ENCODE measurements at places on chromosomes 7 and 10.

- no peak for DNase-seq
Observed at GRCh38 chr7:23469961-23470250, 385 bp downstream of the IGF2BP3 start.

- no peak for DNase-seq
Observed at GRCh38 chr7:69643708-69644445, 45.6 kb downstream of the AUTS2 start.

DNA sequence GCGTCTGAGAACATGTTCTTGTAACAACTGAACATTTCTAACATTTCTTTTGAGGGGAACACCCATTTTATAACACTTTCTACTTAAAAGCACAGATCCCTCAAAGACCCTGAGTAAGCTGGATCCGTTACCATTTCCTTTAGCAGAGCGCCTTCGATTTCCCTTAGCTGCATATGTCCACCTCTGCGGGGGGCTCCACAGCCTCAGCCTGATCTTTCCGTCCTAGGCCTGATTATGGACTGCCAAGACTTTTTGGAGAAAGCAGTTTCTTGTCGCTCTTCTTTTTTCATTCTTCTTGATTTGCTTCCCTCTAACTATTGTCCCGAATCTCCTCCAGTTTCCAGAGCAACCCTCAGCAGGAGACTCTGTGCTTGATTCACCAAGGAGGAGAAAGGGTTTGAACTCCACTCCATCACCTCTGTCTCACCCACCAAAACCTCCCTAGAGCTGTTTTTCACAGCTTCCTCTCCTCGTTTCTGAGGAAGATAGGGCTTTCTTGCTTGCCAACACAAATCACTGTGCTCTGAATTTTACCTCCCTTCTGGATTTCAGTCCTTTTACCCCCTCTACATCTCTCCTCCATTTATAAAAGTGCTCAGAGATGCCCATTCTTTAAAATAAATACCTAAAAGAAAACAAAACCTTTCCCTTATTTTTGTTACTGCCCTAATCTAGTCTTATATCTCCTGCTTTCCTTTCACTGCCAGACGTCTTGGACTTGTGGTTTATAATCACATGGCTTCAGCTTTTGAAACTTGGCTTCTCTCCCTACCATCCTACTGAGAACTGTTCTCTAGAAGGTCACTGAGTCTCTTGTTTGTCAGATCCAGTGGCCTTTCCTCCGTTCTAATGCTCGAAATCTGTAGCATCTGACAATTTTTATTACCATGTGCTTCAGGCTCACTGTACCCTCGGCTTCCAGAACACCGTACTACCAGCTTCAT lies 30.5 kb upstream of the ZRANB1 start:
- no peak for DNase-seq

DNA sequence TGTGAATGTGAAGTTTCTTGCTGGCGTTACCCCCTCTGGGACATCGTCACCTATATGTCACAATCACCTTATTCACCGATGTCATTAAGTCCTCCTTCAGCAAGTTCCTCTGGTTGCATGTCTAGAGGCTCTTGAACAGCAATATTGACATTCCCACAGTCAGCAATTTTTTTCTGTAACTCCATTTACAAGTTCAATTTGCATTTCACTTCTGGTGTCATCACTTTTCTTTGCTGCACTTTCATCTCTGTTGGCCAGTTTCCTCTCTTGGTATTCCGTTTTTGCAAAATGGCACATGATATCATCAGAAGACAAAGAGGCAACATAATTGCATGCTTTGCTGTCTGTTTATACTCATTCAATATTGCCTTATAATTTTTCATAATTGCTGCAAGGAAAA lies 69.8 kb downstream of the SRI start:
- no peak for DNase-seq

DNA sequence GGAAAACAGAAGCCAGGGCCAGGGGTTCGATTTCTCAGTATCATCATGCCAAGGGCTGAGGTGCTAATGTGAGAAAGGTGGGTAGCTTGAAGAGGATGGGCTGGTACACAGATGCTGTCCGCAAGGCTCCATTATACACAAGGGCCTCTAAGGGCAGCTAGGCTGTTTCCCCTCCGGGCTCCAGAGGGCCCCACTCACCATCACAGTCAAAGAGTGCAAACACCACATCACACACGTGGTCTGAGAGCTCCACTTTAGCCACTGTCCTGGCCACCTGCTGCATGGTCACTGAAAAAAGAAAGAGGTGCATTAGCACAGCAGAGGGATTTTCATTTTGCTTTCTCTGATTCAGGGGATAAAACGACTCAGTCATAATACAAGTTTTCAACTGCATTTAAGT lies 20.9 kb upstream of the DNAJB12 start:
- DNase-seq, result no peak

- DNase-seq, result no peak
Observed at GRCh38 chr10:35909121-35909720, 267.1 kb upstream of the FZD8 start.

- DNase-seq, result no peak
Observed at GRCh38 chr10:88670497-88670896, 6.3 kb downstream of the LIPF start.

DNA sequence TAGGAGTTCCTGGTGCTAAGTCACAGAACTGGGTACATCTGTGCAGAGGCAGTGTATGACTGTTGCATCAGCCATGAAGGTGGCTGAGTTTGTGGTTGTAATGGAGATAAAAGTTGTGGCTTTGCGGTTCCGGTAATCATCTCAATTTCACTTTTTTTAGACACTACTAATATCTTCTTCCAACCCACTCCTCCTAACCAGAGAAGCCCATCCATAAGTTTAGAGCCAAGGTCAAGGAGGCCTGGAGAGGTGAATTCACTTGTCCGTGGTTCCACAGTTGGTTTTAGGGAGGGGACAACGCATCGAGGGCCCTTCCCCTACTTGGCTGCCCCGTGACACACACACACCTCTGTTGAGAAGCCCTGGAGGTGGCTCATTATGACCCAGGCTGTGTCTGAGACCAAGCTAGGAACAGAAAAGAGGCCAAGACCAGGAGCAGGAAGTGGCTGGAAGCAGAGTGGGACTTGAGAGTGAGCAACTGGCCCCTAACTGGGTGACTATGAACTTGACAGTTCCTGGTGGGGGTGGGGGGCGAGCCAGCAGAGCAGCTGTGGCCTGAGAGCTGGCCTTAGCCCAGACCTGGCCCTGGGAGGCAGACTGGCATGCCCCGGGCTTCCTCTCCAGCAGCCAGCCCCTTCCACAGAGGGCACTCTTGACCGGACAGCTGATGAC lies 66.8 kb upstream of the COL13A1 start:
- no peak for DNase-seq
